ENCODE measurements at places on chromosomes 6 and 20. TPM values are rescaled to one million over a fixed set of nuclear protein-coding genes. Genes with fewer than 3 reads are reported as not detected.

The ANKRD66 gene
- not detected for total RNA-seq

The ENPP4 gene
- total RNA-seq: 18.6 TPM

The ZNF831 gene
- total RNA-seq: 0.84 TPM

The PROKR2 gene
- total RNA-seq: not detected

The OR12D3 gene
- total RNA-seq: not detected

The C20orf96 gene
- 3.5 TPM for total RNA-seq

The CENPW gene
- not detected for total RNA-seq

The FAM120B gene
- total RNA-seq: 26.0 TPM

The CRIP3 gene
- 12.7 TPM for total RNA-seq

GRCh38 chr6:30687659-30688431, 1.4 kb upstream of the PPP1R18 start:
- DNase-seq: no peak

DNA sequence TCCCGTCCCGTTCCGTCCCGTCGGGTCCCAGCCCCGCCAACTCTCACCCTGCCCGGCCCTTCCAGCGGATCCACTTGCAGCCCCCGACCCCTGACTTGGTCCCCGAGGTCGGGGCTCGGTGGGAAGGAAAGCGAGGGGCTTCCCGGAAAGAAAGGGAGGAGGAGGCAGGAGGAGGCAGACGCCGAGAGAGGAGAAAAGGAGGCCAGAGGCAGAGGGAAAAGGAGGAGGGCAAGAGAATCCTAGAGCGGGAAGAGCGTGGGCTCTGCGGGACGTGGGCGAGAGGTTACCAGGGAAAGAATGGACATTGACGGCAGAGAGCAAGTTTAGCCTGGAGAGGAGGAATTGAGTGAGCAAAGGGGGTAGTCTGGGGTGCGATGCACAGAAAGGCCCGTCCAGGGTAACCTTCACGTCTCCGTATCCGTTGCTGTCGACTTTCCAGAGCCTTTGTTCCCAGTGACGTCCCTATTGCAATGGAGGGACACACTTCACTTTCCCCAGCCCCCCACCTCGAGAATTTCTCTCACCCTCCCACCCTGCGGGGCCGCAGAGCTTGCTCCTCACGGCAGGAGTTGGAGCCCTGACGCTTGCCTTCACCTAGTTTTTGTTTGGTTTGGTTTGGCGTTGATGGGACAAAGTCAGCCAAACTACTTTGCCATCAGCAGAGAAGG, 477 bp upstream of the MOXD1 start:
- DNase-seq: no peak

GRCh38 chr6:16058929-16059345, 69.9 kb upstream of the MYLIP start:
- no peak for DNase-seq

DNA sequence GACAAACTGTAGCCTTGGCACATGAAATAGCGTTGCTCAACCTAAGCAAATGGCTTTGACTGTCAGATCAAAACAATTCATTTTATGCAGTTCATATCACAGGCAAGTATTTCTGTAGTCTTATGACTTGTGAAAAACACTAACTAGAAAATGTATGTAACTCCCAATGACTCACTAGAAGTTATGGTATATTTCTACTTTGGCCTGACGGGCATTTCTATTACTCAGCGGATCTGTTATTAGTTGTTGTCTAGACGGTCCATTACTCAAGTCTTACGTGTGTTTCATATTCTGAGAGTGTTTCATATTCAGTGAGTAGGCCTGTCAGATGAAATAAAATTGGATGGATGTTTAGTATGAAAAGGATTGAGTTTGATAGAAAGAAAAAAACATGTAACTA, 880.9 kb downstream of the PRIM2 start:
- DNase-seq: no peak

DNA sequence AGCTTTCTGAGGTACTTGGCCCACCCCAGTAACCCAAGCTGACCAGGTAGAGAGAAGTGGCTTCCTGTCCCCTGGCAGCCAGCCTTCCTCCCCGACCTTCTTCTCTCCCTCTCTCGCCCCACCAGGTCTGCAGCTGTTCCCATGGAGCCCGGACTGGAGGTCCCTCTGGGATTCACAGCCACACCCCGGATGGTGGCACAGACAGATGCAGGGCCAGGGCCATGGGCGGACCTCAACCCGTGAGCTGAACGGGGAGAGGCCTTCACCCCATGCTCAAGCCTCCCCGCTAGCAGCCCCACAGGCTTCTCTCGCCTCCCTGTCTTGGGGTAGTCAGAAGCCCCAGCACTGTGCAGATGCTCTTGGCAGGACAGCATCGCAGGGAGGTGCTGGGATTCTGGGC, 41.3 kb downstream of the CPXM1 start:
- DNase-seq: no peak

- no peak for DNase-seq
Measured at GRCh38 chr20:3894796-3895195, 5.6 kb downstream of the PANK2 start.

GRCh38 chr20:1535420-1536175, 21.9 kb downstream of the SIRPD start:
- no peak for DNase-seq

- no peak for DNase-seq
Measured at GRCh38 chr6:25056130-25056529, 120.4 kb upstream of the RIPOR2 start.

- no peak for DNase-seq
Measured at GRCh38 chr6:46453741-46454316, 37.4 kb downstream of the RCAN2 start.

DNA sequence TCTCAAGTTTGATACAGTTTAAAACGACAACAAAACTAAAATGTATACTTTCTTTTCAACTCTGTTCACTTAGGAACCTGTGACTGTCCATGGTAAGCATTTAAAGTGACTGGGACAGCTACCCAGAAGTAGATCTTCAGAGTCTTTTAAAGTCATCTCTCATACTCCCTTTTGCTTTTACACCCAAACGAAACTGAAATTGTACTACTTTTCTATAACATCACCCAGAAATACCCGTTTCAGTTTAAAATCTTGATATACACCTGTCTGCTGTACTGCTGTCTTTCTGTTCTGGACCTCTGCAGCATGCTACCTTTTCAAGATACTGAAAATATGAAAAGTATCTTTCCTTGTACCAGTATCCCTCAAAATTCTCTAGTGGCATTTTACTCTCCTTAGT, 170.4 kb upstream of the THEMIS start:
- no peak for DNase-seq

GRCh38 chr6:74277777-74278186, 581.8 kb downstream of the CD109 start:
- no peak for DNase-seq

- DNase-seq: no peak
Measured at GRCh38 chr6:47066418-47066817, 24.3 kb upstream of the ADGRF1 start.

DNA sequence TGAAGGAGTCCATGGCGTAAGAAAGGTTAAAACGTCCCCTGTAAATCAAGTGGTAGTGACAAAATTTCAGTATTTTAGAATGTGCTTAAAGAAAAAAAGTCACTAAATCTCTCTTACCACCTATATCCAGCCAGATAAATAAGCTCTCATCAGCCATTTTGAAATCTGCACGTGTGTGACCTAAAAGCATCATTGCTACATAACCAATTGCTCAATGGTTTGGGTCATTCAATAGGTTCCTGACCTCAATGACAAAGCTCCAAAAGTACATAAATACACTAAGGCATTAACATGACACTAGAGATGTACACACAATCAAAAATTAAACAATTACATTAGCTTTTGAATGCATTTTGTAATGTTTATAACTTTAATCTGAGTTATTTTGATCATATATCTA, 272.4 kb downstream of the GMDS start:
- DNase-seq: no peak

DNA sequence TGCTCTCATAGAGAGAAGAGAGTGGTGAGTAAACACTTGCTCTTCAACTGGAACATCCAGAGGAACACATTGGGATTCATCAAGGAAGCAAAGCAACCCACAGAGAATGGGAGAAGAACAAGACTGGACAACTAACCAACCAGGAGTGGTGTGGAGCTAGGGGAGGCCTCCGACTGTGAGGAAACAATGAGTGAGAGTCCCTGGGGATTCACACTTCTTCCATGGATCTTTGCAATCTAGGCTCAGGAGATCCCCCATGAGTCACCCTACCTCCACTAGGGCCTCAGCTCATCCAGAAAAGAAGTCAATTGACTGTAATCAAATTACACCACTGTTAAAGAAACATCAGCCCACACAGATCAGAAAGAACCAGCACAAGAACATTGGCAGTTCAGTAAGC, 42.3 kb upstream of the CLVS2 start:
- DNase-seq: no peak

DNA sequence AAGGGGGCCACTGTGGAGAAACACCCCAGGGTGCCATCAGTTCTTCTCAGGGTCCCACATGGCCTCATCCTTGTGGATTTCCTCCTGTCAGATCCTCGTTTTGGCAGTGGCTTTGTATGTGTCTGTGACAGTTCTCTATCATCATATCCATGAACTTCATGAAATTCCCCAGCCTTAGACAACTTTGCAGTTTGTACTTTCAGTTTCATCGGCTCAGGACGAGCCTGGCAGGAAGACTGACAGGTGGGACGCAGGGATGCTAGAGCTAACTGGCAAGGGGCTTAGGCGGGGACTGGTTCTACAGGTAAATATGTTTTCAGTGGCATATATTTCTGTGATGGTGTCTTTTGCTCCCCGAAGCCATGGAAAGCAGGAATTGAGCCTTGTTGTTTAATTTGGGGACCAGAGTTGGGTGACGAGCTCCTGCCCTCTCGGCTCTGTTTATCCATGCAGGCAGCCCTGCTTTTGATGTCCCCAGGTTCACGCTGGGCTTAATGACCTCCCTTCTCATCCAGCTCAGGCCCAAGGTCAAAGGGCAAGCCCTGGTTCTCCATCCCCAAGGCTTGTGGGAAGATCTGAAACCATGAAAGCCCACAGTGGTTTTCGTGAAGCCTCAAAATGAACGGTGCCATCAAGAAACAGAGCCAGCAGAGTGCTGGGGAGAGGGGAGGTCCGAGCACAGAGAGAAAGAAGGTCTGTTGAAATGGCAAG, 11.2 kb downstream of the SDCBP2 start:
- no peak for DNase-seq

DNA sequence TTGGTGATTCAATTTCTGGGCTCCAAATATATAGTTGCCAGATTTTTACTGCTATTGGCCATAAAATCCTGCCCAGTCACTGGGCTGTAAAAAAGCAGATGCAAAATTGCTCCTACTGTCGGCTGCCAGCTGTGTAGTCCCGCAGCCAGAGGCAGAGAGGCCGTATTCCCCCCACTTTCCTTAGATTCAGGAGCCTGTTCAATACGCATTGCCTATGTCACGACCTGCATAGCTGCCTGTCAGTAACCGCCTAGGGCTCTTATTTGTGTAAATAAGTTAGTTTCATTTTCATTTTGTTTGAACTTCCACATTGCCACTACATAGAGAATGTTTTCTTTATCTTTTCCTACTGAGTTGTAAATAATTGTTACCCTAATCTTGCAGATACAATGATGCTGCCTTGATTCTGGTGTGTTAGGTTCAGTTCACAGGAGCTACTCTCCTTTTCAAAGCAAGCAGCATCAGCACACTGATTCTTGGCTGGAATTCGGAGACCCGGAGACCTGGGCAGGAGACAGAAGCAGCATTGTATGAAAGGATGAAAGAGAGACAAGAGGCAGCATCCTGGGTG, 46.0 kb upstream of the UST start:
- DNase-seq: no peak

DNA sequence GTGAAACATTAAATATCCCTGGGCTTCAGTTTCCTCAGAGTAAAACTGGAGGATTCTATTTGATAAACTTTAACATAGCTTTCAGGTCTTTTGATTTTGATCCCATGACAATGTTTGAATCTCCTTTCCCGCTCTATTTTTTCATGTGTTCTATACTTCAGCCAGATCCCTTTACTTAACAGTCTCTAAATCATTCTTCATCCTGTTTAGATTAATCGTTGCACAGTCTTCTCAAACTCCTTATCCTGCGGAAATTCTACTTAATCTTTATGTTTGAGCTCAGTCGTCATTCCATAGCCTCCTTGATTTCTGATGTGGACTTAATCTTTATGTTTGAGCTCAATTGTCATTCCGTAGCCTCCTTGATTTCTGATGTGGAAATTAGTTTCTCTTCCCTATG, 57.4 kb downstream of the GRIK2 start:
- DNase-seq: no peak

DNA sequence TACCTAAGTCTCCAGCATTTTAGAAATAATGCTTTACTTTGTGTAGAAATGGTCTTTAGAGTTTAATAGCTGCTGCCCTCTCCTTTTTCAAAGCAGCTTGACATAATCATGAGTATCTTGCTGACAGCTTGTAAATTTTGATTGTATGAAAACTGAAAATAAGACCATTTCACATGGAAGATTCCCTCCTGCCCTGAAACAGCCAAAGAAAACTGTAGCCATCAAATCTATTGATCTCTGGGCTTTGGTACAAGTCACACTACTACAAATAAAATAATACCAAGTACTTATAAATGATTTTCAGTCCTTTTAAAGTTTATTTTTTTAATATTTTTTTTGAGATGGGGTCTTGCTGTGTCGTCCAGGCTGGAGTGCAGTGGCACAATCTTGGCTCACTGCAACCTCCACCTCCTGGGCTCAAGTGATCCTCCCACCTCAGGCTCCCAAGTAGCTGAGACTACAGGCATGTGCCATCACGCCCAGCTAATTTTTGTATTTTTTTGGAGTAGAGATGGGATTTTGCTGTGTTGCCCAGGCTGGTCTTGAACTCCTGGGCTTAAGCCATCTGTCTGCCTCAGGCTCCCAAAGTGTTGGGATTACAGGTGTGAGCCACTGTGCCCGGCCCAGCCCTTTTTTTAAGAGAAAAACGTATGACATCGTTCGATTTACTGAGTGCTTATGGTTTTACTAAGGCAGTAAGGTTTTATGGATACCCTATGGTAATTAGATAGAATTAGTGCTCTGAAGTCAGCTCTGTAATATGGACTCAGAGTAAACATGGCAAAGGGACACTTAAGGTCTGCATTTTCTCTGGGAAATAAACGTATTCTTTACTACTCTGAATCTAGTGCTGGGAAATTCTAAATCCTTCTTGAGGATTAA, 7.0 kb downstream of the PTPN1 start:
- DNase-seq: no peak

DNA sequence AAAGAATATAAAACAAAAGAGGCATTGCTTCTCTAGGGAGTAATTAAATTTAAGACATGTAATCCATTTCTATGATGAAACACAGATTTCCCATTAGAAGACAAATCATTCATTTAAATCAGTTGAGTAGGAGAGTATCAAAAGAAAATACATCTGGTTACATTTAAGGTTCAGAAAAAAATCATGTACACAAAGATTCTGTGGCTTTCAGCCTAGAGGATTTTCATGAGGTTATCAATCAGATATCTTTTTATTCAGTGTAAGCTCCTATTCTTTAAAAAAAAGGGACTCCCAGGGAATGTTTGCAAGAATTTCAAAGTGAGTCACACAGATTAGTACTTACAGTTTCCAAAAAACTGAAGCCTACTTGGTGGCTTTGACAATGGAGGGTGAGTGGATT, 24.9 kb downstream of the COL21A1 start:
- no peak for DNase-seq
